ENCODE measurements at places on chromosomes 7 and 10. TPM values are rescaled to one million over a fixed set of nuclear protein-coding genes. Genes with fewer than 3 reads are reported as not detected.

ANKRD7 gene
- not detected for polyA plus RNA-seq

LGI1 gene
- polyA plus RNA-seq, result 2.1 TPM

LHFPL3 gene
- 3.5 TPM for polyA plus RNA-seq

NOM1 gene
- polyA plus RNA-seq, result 22.5 TPM

FXYD4 gene
- polyA plus RNA-seq, result not detected

CISD1 gene
- polyA plus RNA-seq, result 86.3 TPM

OR6V1 gene
- not detected for polyA plus RNA-seq

FAM13C gene
- 89.3 TPM for polyA plus RNA-seq

C10orf53 gene
- not detected for polyA plus RNA-seq

SLC13A1 gene
- polyA plus RNA-seq, result not detected

ZNF736 gene
- 1.7 TPM for polyA plus RNA-seq

CPA4 gene
- polyA plus RNA-seq, result 8.9 TPM

TSPAN13 gene
- 315 TPM for polyA plus RNA-seq

FZD8 gene
- polyA plus RNA-seq, result 1.9 TPM

DYDC1 gene
- not detected for polyA plus RNA-seq

TMEM213 gene
- polyA plus RNA-seq, result not detected

DIP2C gene
- polyA plus RNA-seq, result 25.6 TPM

TWNK gene
- polyA plus RNA-seq, result 4.2 TPM

REPIN1 gene
- 95.5 TPM for polyA plus RNA-seq

CYP2C8 gene
- polyA plus RNA-seq, result 5.1 TPM

RADIL gene
- polyA plus RNA-seq, result 6.6 TPM

FAM25G gene
- polyA plus RNA-seq, result not detected

TMEM176B gene
- 3.0 TPM for polyA plus RNA-seq

TRPV5 gene
- 0.52 TPM for polyA plus RNA-seq

HACD1 gene
- 33.6 TPM for polyA plus RNA-seq

KCTD7 gene
- polyA plus RNA-seq, result 89.4 TPM

HILPDA gene
- 16.6 TPM for polyA plus RNA-seq

ENKUR gene
- 2.6 TPM for polyA plus RNA-seq

GPNMB gene
- polyA plus RNA-seq, result not detected

BUD23 gene
- polyA plus RNA-seq, result 82.9 TPM

SNCG gene
- polyA plus RNA-seq, result 4.1 TPM

IFIT5 gene
- polyA plus RNA-seq, result 16.3 TPM

MYL10 gene
- not detected for polyA plus RNA-seq

EEPD1 gene
- 4.2 TPM for polyA plus RNA-seq

ANKRD61 gene
- polyA plus RNA-seq, result not detected

MACC1 gene
- 0.22 TPM for polyA plus RNA-seq

TMEM196 gene
- 30.3 TPM for polyA plus RNA-seq

MYH16 gene
- polyA plus RNA-seq, result not detected
